T follicular helper cell (primary cell): ENCODE measurements at places on chromosomes 13 and 19.

- DNase-seq: no peak
These were observed 1.2 kb downstream of the C5AR1 start for GRCh38 chr19:47310819-47311218.

DNA sequence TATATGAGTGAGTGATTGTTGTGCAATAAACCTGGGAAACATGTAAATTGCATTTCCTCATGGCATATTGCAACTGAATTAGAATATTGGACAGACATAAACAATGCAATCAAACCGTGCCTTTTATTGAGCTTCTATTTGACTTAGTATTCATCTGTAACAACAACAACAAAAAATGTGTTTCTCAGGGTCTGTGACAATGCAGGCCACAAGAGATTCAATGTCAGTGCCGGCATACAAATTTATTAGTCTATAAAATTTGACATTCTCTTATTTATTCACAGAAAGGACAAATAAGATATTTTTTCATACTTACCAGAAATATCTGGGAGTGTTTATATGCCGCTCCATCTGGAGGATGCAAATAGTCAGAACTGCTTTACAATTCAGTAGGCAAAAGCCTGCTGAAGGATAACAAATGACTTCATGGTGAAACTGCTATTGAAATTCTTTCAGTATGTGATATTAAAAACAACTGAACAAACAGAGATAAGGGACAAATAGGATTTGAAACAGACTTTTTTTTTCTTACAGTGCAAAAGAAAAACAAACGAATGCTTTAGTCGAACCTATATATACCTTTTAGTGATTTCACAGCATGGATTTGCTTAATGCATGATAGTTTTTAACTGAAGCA lies 77.2 kb downstream of the DACH1 start:
- no peak for DNase-seq

GRCh38 chr13:60501236-60501635 lies 104.2 kb downstream of the TDRD3 start:
- no peak for DNase-seq

DNA sequence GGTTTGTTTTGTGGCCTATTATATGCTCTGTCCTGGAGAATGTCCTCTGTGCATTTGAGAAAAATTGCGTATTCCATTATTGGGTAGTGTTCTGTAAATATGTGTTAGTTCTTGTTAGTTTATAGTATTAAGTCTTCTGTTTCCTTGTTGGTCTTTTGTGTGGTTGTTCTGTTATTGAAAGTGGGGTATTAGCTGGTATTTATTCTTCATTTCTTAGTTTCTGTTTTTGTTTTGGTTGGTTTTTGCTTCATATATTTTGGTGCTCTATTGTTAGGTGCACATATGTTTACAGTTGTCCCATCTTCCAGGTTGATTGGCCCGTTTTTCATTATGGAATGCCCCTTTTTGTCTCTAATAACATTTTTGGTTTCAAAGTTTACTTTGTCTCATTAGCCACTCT lies 77.3 kb downstream of the DNAJC15 start:
- DNase-seq: no peak

GRCh38 chr13:37918751-37919150 lies 49.2 kb upstream of the TRPC4 start:
- no peak for DNase-seq

- no peak for DNase-seq
These were observed 4.9 kb downstream of the ZAR1L start for GRCh38 chr13:32310134-32310706.

DNA sequence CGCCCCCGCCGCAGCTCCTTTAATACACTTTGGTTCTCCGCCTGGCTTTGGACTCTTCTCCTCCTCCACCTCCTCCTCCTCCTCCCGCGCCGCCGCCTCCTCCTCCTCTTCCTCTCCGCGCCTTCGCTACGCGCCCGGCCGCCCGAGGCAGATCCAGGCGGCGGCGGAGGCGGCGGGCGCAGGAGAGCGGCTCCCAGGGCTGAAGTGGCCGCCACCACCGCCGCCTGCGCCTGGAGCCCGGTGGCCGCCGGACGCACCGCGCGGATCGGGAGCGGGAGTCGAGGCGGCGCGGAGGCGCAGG lies at the start of gene ZIC2:
TSS of gene ZIC2 (plus strand) at position 50 of the 301 bp plus-strand sequence. CDS start 281 bp downstream, outside the sequence.
- DNase-seq: no peak

DNA sequence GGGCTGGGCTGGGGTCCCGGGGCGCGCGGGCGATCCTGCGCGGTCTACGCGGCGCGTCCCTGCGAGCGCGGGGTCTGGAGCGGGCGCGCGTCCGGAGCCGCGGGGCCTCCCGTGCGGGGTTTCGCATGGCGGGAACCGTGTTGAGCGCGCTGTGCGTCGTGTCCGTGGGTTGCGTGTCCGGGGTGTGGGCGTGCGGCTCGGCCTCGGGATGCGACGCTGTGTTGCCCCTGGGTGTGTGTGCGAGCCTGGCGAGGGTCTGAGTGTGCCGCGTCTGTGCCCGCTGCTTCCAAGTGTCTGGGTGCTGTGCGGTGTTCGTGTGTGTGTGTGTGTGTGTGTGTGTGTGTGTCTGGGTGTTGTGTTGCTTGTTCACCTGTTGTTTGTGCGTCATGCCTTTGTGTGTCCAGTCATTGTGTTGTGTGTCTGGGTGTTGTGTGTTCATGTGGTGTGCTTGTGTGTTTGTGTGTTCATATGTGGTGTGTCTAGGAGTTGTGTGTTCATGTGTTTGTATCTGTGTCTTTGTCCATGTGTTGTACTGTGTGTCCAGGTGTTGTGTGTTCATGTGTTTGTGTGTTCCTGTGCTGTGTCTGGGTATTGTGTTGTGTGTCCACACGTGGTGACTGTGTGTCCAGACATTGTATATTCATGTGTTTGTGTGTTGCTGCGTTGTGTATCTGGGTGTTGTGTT lies 552 bp downstream of the PLK5 start:
- DNase-seq: no peak

- DNase-seq: no peak
These were observed 4.7 kb upstream of the METTL21C start for GRCh38 chr13:102699504-102699903.

DNA sequence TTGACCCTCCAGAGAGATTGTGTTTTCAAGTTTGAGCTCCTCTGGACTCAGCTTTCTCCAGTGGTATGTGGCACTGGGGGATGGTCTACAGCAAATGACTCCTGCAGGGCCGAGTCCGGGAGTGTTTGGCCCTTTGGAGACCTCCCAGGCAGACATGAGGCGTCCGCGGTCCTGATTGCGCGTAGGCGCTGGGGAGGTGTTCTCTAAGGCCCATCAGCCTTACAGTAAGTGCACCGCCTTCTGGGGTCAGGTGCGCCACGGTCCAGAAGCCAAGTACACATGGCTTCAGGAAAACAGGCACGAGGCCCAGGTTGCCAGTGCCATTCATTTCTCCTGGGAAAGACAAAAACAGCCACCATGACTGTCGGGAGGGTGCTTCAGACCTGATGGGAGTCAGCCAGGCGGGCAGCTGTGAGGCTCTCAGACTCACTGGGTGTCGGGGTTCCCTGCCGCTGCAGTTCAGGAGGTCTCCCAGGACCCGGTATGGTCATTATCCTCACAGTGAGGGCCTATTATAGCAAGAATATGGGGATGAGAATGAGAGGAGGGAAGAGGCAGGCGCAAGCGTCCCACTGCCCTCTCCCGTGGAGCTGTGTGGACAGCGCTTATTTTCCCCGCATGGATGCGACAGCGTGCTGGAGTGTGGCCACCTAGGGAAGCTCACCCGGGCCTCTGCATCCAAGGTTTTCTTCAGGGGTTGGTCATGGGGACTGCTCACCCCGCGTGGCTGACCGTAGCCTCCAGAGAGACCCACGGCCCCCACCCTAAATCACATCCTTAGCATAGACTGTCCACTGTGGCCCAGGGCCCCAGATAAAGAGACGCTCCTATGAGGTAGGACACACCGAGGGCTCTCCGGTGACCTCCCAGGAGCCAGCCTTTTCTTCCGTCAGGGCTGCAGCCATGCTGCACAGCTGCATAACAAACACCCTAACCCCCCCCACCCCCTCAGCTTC lies 21.8 kb downstream of the CCDC8 start:
- DNase-seq: no peak

GRCh38 chr13:29472332-29472961 lies 123.0 kb downstream of the SLC7A1 start:
- DNase-seq: peak; percentile 18

DNA sequence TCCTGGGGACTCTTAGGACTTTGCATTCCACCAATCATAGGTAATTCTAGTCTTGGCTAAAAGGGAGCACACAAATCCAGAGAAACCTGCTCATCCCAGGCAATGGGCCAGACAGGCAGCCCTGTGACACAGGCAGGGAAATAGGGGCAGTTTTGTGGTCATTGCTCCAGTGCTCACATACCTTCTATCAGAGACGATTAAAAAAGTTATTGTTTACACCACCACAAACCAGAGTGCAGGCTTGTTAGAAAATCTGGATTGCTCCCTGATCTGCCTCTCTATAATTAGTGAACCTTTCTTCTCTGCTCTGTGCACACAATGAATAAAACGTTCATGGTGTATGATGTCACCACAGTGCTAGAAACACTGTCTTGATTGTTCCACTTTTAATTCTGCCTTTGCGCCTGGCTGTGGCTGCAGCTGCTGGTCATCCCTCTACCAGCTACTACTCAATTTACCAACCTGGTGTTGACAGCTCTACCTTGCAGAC lies 121.6 kb upstream of the SPATA13 start:
- no peak for DNase-seq

DNA sequence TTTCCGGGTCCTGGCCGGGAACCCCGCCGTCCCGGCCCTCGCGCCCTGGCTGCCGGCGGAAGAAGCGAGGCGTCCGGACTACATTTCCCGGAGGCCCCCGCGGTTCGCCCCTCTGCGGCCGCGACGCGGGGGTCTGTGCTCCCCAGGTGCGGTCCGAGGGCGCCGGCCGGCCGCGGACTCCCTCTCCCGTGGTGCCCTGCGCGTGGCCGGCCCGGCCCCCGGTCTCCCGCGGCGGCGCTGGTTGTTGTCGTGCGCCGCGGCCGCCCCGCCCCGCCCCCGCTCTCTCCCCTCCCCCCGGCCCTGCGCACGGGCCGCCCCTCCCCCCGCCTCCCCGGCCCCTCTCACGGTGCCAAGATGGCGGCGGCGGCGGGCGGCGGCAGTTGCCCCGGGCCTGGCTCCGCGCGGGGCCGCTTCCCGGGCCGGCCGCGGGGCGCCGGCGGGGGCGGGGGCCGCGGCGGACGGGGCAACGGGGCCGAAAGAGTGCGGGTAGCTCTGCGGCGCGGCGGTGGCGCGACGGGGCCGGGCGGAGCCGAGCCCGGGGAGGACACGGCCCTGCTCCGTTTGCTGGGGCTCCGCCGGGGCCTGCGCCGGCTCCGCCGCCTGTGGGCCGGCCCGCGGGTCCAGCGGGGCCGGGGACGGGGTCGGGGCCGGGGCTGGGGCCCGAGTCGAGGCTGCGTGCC lies at the start of gene KMT2B:
TSS of gene KMT2B (plus strand) at position 339 of the 680 bp plus-strand sequence. CDS start at position 355, 16 bp downstream.
- DNase-seq: no peak

- no peak for DNase-seq
These were observed 20.5 kb downstream of the DZIP1 start for GRCh38 chr13:95624020-95624419.

GRCh38 chr13:69324090-69324886 lies 783.3 kb upstream of the ATXN8OS start:
- DNase-seq: no peak

DNA sequence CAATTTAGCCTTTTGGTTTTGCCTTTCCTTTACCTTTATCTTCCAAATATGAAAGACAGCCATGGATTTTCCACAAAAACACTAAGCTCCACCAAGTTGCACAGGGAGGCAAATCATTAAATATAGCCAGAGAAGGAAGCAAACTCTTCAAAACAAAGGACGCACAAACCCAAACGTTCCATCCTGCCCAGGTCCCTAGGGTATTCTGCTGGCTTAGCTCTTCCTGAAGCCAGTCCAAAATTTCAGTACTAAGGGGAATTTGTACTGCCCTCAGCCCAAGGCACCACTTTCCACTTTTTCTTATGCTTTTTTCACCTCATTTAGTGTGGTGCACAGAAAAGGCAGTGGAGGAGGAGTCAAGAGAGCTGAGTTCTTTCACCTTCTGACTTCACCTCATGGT lies 169.9 kb downstream of the FLT1 start:
- no peak for DNase-seq

- no peak for DNase-seq
These were observed 12.1 kb downstream of the PROZ start for GRCh38 chr13:113170511-113170910.

DNA sequence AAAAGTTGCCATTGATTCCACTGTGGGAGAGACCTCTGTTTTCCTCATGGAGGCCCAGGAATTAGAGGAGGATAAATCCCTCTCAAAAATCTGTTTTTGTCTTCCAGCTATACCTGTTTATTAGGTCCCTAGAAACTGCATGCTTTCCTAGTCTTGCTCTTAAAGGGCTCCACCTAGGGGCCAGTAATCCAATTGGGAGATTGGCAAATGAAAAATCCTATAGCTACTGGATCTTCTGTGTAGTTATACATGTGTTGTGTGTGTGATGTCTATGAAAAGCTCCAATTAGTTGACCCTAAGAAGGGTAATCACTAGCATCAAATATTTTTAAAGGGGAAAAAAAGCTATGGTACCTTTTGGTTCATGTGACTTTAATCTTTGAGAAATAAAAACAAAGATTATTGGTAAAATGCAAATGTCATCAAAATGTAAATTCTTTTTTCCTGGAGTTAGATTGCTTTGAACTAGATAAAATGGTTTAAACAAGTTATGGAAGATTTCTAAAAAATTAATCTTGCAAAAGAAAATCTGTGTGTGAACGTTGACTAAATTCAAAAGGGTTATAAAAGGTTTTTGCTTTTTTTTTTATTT lies 63.4 kb upstream of the C1QTNF9B start:
- DNase-seq: no peak

DNA sequence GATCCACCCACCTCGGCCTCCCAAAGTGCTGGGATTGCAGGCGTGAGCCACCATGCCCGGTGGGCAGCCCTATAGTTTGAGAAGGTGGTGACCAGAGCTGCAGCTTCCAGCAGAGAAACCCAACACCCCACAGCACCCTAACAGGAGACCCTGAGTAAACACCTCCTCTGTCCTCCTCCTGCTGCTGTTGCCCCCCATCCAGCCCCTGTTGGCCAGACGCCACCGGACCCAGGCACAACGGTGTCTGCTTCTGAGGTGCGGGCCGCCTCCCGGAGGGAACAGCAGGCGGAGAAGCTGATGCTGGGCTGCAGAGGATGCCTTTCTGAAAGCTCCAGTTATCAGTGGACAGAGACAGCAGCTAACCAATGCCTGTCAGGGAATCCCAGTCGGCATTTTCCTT lies 175.5 kb downstream of the COL4A1 start:
- DNase-seq: no peak

DNA sequence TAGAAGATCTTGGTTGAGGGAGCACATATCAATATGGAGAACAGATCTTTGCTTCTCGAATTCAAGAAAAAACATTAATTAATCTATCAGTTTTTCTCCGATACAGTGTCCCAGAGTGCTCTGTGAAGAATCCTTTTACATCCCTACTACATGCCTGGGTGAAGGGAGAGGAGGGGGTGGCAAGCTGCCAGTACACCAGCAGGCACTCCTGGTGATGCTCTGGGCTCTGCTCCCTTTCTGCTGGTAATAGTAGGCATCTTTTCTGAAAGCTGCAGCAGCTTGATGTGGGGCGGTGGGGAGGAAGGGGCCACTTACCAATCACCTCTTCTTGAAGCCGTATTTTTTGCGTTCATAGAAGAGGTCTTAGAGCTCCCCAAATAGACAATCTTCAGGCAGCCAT lies 30.7 kb downstream of the PBX4 start:
- no peak for DNase-seq
